GM03348 (cell line): ENCODE measurements at places on chromosomes 16 and 17.

GRCh38 chr16:69406780-69407331, 17.6 kb upstream of the CYB5B start:
- DNase-seq, result no peak

DNA sequence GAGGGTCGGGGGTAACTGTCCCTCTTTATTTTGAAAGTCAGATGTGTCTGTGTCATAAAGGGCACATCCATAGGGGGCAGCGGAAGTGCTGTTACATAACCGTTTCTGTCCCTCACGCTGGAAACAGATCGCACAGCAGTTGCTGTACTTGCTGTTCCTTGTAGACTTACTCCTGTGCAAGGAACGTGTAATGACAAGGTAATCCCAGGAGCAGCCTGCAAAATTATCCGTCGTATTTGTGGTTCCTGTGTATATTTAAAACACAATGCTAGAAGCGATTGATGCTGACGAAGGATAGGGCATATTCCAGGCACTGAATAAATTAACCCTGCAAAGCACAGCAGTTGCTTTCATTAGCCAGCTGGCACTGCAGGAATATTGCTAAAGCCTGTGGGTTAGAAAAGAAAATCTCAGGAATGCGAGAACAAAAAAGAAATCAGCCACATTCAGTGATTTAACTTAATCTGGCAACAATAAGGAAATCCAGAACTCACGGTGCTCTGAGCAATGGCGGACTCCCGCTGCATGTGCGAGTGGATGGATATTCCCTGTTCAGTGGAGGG, 76.2 kb downstream of the SPECC1 start:
- no peak for DNase-seq

DNA sequence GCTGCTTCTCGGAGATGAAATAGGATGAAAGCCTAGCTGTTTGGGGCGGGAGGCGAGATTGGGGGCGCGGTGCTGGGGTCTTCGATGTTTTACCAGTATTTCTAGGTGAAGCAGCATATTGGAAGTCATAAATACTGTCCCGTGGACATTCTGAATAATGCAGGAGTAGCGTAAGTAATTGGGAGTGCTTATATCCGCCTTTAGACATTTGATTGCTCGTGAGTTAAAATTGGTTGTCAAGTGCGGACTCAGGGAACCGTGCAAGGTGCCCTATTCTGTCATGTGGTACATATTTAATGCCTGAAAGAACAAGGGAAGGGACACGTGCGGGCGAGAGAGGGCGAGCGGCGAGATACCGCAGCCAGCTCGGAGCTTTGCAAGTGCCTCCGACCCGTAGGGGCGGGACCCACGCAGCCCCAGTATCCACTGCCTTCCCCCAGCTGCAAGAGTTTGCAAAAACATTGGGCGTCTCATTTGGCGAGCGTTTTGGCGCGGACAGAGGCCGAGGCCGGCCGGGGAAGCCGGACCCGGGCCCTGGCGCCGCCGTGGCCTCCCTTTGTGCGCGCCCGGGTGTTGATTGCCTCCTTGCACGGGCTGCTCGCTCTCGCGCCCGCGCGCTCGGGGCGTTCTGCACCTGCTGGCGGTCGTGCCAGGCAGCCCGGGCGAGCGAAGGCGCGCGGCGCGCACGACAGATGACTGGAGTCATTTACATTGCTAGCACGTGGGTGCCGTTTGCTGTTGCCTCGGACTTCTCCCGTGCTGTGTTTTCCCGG, 849.8 kb upstream of the RBFOX1 start:
- no peak for DNase-seq

- DNase-seq, result no peak
Measured at GRCh38 chr16:24849641-24850040, 3.9 kb downstream of the SLC5A11 start.

DNA sequence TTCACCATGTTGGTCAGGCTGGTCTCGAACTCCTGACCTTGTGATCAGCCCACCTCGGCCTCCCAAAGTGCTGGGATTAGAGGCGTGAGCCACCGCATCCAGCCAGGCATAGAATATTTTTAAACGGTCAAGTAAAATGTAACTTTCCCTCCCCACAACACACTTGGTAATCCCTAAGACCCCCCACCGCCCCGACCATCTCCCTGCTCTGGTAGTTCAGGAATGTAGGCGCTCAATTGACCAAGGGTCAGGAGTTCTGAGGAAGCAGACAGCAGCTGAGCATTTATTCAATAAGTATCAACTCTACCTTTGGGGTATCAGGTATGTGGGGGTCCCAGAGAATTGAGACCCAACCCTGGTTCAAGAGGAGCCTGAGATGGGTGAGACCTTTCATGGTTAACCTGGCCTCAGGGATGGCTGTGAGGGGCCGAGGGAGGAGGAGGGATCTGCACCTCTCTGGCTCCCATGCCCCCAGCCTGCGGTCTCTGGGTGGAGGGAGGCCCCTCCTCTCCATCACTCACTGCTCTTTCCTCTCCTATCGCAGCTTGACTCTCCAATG, 48.4 kb upstream of the TOB1 start:
- DNase-seq, result no peak

- no peak for DNase-seq
Measured at GRCh38 chr16:49817754-49818507, 38.0 kb downstream of the ZNF423 start.

GRCh38 chr17:7023576-7024401, 939 bp downstream of the BCL6B start:
- DNase-seq, result peak; percentile 85

DNA sequence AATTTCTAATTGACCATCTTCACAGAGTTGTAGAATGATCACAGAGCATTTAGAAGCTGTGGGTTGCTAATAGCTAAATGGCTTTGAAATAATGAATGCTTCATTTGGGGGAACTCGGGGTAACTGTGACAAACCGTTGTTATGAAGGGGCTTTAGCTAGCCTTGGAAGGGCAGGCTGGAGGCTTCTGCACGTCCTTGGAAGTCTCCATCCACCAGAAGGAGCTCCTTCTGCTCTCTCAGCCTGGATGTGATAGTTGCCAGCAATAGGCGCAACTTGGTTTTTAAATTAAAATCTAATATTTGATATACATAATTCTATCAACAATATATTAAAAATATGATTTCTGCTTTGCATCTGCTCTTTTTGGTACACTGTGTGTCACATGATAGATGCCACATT, 200.5 kb downstream of the RPTOR start:
- DNase-seq, result no peak

DNA sequence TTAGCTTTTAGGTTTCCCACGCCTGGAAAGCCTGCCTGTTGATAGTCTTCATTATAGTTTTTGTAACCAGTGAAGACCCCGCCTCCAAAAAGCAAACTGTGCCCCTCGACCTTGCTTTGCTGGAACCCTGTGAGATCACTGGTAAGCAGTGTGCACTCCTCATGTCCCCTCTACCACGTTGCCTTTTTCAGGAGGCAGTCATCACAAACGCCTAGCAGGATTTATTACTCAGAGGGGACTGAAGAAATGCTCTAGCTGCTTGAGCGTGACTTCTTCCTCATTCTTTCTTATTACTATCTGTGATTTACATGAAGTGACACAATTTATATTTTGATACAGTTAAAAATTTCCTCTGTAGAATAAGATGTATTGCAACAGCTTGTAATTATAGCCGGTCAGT, 6.5 kb upstream of the KRTAP3-1 start:
- DNase-seq, result no peak

- peak; percentile 38 for DNase-seq
Measured at GRCh38 chr17:80452173-80452915, 24.1 kb downstream of the NPTX1 start.

- peak; percentile 30 for DNase-seq
Measured at GRCh38 chr17:32504166-32504990, 17.6 kb downstream of the CDK5R1 start.
